ENCODE measurements at places on chromosomes 11 and 22.

GRCh38 chr22:21837248-21837979 lies 30.0 kb downstream of the MAPK1 start:
- DNase-seq, result no peak

GRCh38 chr22:47278655-47279054 lies 516.2 kb downstream of the TBC1D22A start:
- DNase-seq, result no peak

GRCh38 chr22:41512421-41513194 lies 31.7 kb downstream of the POLR3H start:
- DNase-seq, result no peak

DNA sequence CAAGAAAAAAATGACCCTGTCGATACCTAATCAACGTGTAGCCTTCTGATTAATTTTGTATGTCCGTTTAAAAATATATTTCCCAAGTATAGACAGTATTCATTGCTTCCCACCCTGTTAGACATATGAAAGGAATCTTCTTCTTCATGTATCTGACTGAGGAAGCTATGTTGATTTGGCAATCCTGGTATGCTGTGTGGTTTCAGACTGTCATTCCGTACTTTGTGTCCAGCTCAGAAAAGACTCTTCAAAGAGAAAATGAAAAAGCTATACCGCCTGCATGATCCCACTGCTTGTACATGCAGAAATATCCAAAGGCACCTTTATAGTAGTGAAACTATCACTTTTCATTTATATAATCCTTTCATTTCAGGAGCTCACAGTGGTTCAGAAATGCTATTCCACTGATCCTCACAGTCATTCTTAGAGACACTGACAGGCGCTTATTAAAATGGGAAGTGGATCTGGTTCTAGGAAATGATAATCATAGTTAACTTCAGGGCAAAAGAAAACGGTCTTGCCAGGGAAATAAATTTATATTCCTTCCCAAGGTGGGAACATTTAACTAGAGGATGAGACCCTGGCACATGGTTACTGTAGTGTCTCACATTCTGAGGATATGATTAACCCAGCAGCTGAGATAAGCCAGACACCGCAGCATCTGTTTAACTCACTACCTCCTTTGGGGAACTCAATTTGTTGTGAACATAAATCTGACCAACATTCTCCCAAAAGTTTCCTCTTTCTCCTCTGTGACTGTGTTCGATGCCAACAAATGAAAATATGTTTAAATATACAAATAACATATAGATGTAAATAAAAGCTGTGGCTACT lies 599.2 kb upstream of the LUZP2 start:
- DNase-seq, result no peak

DNA sequence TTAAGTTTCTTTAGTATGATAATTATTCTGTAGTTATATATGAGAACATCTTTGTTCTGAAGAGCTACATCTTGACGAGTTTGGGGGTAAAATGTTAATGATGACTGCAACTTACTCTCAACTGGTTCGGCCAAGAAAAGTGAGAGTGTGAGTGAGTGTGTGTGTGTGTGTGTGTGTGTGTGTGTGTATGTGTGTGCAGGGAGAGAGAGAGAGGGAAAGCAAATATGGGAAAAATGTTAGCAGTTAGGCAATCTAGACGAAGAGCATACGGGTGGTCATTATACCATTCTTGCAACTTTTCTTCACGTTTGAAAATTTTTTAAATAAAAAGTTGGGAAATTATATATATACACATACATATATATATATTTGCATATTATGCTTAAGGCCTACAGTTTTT lies 18.3 kb upstream of the TMEM41B start:
- DNase-seq, result no peak

DNA sequence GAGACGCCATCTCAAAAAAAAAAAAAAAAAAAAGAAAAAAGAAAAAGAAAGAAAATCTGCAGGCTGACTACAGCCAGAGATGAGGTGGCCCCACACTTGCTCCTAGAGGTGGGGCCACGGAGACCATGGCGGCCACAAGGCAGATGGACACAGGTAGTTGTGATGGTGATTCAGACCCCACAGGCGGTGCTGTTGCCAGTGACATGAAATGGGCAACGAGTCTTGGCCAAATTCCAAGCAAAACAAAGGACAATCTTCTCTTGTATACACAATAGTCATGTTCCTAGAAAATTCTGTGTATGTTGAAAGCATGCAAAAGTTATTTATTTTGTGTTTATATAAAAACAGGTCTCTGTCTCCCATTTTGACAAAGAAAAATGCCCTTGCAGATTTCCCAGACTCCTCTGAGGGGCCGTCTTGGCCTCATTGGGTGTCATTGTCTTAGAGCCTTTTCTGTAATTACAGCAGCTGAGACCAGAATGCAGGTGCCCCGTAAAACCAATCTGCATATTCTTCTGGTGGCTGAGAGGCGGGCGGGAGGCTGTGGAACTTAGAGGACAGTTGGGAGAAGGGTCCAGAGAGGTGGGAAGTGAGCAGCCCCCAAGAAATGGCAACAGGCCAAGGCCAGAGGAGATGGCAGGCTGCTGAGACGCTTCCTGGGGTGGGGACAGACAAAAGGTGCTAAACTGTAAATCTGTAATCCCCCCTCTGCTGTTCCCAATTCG lies 22.5 kb upstream of the DAGLA start:
- DNase-seq, result no peak

Measured in activated T-helper 1 cell treated with anti-CD3 and anti-CD28 coated beads, Interleukin-12 subunit alpha, Interleukin-12 subunit beta, Interleukin-2, Interleukin-4 antibody, amounts not matched to agents 30 ng/mL and 10 ng/mL and 1 ng/mL, durations not matched to agents 14 hours and 24 hours and 36 hours (primary cell).